ENCODE measurements at places on chromosomes 5 and 9.

DNA sequence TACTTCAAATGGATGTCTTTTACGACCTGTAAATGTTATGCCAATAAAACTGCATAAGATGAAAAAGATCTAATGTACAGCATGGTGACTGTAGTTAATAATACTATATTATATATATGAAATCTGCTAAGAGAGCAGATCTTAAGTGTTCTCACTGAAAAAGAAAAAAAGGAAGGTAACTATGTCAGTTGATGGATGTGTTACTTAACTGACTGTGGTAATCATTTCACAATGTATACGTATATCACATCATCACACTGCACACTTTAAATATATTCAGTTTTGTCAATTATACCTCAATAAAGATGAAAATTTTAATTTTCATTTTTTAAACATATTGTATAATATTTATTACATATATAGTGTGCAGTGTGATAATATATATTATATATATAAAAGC lies 31.9 kb downstream of the THBS4 start:
- no peak for ATAC-seq

DNA sequence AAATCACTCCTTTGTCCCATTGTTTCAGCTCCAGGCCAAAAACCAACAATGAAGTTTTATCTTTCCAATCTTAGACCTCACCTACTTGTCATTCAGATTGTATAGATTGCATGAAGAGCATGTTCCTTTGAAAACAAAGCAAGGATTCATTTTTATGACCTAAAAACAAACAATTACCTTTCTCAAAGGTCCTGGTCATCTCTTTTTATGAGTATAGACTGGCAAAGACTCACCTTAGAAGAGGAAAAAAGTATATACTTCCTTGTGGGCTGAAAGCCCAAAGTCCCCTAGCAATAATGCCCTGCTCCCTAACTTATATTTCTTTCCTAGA lies 28.4 kb upstream of the TLE1 start:
- no peak for ATAC-seq

DNA sequence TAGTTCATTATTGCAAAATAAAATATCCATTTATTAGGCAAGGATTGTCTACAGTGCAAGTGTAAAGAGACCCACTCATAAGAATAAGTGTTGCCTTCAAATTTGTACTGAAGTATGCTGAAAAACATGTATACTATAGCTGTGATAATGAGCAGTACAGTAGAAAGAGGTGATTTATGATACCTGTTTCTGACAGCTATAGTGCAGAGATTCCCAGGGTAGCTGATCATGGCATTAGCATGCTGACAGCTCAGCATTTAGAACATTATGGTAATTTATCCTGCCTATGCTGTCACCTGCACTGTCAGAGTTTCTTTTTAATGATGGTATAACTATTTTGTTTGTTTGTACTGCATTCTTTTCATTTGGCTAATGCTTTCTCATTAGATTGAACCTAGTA lies 177.6 kb upstream of the TLX3 start:
- no peak for ATAC-seq

DNA sequence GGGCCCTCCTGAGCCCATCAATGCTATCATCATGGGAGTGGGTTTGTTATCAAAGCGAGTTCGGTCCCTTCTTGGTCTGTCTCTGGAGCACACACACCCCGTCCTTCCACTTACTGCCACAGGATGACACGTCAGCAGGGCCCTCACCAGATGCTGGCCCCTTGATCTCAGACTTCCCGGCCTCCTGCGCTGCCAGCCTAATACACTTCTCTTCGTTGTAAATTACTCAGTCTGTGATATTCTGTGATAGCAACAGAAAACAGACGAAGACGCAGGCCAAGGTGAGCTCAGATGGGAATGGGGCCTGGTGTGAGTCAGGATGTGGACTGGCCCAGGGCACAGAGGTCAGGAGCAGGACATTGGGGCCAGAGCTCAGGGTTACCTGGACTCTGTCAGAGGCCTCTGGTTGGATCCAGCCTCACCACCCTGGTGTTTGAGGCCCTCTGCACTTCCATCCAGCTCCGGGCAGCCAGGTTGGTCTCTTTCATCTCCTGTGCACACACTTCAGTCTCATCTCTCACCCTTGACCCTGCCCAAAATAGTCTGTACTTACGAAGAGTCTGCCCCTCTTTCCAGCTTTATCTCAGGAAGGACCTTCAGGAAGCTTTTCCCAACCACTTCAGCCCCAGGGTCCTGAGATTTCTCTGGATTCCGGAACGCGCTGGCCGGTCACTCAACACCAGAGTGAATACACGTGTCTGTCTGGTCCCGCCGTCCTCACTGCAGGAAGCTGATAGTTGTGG lies 26.0 kb upstream of the CNOT6 start:
- ATAC-seq: no peak

- no peak for ATAC-seq
Measured at GRCh38 chr9:17810317-17810716, 231.5 kb downstream of the SH3GL2 start.

- ATAC-seq: peak; percentile 87
Measured at GRCh38 chr9:120438111-120438510, 141.9 kb downstream of the CDK5RAP2 start.

DNA sequence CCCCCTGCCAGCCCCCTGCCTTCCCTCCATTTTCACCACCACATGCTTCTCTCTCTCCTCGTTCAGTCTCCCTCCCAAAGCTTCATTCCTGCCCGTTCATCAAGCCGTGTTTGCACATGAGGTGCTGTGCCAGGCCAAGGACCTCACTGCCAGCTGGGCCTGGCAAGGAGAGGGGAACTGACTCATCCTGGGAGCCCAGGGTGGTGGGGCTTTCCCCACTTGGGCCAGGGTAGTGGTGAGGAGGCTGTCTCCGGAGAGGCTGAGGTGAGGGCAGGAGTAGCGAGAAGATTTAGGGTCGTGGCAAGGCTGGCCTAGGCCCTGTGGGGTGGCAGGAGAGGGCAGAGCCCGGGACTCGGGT lies 30.4 kb upstream of the NOTCH1 start:
- peak; percentile 94 for ATAC-seq

DNA sequence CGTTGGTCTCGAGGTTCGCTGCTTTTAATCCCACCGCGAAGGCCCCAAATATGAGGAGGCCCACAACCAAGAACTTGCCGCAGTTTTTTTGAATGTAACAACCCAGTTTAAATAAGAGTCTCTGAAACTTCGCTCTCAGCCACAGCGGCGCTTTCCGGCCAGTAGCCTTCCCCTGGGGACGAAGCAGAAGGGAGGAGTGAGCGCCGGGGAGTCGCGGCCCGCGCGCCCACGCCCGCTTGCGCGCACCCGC lies 10.4 kb downstream of the PTCH1 start:
- ATAC-seq: no peak

GRCh38 chr5:39409033-39409432 lies 15.7 kb downstream of the DAB2 start:
- no peak for ATAC-seq

GRCh38 chr5:86463339-86463738 lies 154.4 kb upstream of the COX7C start:
- ATAC-seq: no peak

DNA sequence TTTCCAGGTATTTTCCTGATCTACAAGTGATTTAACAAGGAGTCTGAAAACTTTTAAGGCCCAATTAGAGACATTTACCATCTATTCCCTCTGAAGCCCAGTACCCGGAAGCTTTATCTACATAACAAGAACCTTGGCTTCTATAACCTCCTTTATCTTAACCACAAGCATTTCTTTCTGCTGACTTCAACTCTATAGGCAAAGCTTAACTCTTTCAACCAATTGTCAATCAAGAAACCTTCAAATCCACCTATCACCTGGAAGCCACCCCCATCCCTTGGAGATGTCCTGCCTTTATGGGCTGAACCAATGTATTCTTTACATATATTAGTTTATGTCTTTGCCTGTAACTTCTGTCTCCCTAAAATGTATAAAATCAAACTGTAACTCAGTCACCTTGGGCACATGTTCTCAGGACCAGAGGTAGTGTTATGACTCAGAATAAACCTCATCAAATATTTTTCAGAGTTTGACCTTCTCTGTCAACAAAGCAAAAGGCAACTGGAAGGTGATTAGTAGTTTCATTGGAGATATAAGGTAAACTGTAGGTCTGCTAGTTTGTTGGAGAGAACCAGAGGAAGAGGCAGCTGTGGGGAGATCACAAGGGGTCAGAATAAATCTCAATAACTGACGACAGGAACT lies 13.0 kb upstream of the RIMOC1 start:
- peak; percentile 59 for ATAC-seq

DNA sequence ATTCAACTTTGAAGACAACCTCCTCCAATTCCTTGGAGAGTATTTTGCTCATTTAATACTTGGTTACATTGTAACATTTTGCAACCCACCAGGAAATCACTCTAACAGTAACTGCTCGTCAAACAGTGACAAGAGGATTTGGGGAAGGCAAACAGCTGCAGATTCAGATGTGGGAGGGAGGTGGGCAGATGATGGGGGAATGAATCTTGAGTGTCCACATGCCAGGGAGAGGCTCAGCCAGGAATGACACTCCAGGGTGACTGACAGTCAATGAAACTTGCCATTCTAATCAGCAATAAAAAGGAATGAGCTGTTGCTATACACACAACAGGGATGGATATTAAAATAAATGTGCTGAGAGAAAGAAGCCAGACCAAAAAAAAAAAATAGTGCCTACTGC lies 97.7 kb upstream of the ANKRD55 start:
- no peak for ATAC-seq

- ATAC-seq: no peak
Measured at GRCh38 chr5:163790497-163790896, 285.1 kb downstream of the MAT2B start.

- ATAC-seq: no peak
Measured at GRCh38 chr9:136622538-136622948, 40.2 kb upstream of the EGFL7 start.

GRCh38 chr9:35350827-35351549 lies 138.9 kb upstream of the RUSC2 start:
- ATAC-seq: no peak

DNA sequence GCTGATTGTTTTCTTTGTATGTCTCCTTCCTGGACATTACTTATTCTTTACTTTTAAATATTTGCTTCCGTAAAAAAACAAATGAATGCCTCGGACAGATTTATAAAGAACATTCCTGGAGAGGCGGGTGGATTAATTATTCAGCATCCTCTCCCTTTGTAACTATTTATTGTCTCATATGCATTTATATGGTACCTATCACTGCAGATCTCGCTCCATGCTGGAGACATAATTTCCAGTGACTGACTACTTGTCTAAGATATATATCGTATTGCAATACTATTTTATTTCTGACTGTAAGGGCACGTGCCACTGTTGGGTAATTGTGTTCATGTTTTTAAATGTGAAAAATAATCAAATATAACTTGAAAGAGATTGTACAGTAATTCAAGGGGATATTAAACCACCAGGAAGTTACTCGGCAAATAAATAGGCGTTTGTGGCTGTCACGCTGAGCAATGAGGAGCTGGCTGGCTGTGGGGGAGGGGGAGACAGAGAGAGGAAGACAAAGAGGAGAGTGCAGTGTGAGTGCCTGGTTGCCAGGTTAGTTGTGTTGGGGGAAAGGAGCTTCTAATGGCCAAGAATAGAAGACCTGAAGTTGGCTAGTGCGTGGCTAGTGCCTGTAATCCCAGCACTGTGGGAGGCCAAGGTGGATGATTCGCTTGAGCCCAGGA lies 131.8 kb upstream of the GABRP start:
- ATAC-seq: no peak

- ATAC-seq: no peak
Measured at GRCh38 chr5:171340491-171340890, 31.4 kb downstream of the TLX3 start.

- no peak for ATAC-seq
Measured at GRCh38 chr9:99109522-99109921, 4.6 kb downstream of the TGFBR1 start.

GRCh38 chr5:148934895-148935400 lies 108.5 kb downstream of the ADRB2 start:
- no peak for ATAC-seq

GRCh38 chr9:124121725-124122124 lies 110.2 kb downstream of the LHX2 start:
- no peak for ATAC-seq

- ATAC-seq: no peak
Measured at GRCh38 chr5:116037236-116037822, 5.1 kb downstream of the ARL14EPL start.
